ENCODE measurements at places on chromosomes 12 and 14. TPM values are rescaled to one million over a fixed set of nuclear protein-coding genes. Genes with fewer than 3 reads are reported as not detected.

The RNASE7 gene
- polyA plus RNA-seq = not detected

DNA sequence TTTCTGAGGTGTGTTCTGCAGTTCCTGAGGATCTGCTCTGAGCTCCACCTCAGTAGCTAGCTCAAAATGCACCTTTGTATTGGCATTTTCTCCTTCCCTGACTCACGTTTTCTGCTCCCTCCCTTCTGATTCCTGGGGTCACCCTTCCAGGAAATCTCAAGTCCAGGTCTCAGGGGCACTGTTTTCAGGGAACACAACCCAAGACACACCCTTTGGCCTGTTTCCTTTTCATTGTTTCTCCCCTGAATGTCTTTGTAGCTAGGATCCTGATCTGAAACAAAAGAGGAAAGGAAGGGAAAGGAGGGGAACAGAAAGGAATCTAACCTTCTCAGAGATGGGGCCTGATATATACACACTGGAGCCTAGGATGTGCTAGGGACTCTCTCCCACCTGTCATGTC is 7.3 kb upstream of the RIPK3 start:
- peaks cover 12% of the 10 kb centered on the region for H3K4me1 ChIP-seq
- no peaks in the 10 kb centered on the region for H3K27me3 ChIP-seq
- peak overlapping the region; percentile 67 for H3K27ac ChIP-seq
- no peak for DNase-seq

DNA sequence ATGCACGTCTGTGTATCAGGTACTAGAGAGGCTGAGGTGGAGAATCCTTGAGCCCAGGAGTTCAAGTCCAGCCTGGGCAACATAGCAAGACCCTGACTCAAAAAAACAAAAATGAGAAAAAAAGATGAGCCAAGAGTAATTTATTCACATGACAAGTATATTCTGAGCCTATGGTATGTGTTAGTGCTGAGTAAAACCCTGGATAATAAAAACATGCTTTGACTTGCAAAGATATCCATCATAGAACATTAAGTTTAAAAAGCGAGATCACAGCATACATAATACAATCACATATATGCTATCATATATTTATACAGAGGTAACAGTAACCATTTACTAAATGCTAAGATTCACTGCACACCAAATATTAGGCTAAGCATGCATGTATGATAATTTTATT is 23.9 kb upstream of the SLC10A1 start:
- no peaks in the 10 kb centered on the region for H3K36me3 ChIP-seq
- H3K4me1 ChIP-seq = no peaks in the 10 kb centered on the region
- DNase-seq = no peak
- H3K27ac ChIP-seq = no peak overlapping the region
- peaks cover 9% of the 10 kb centered on the region for H3K27me3 ChIP-seq

GRCh38 chr12:90729736-90730135 is 225.2 kb downstream of the CCER1 start:
- no peak for DNase-seq
- no peaks in the 10 kb centered on the region for H3K36me3 ChIP-seq
- H3K27ac ChIP-seq = no peak overlapping the region
- no peaks in the 10 kb centered on the region for H3K27me3 ChIP-seq
- H3K4me1 ChIP-seq = no peaks in the 10 kb centered on the region

DNA sequence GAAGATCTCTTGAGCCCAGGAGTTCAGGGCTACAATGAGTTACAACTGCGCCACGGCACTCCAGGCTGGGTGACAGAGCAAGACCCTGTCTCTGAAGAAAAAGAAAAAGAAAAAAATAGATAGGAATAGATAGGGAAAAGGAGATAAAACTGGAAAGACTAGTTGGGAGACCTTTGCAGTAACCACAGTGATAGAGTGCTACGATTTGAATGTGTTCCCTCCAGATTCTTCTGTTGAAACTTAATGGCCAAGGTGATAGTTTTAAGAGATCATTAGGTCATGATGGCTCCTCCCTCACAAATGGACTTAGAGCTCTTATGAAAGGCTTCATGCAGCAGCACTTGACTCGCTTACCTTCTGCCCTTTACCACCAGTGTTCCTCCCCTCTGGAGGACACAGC is 13.5 kb upstream of the ATF1 start:
- DNase-seq = no peak
- H3K27ac ChIP-seq = no peak overlapping the region
- no peaks in the 10 kb centered on the region for H3K4me1 ChIP-seq
- no peaks in the 10 kb centered on the region for H3K27me3 ChIP-seq

Measured in heart left ventricle (tissue), 16 donors.